ENCODE measurements at places on chromosomes 1 and 21.
A peak's percentile ranks its signal among the peaks of the same experiment; 100 is the strongest.

DNA sequence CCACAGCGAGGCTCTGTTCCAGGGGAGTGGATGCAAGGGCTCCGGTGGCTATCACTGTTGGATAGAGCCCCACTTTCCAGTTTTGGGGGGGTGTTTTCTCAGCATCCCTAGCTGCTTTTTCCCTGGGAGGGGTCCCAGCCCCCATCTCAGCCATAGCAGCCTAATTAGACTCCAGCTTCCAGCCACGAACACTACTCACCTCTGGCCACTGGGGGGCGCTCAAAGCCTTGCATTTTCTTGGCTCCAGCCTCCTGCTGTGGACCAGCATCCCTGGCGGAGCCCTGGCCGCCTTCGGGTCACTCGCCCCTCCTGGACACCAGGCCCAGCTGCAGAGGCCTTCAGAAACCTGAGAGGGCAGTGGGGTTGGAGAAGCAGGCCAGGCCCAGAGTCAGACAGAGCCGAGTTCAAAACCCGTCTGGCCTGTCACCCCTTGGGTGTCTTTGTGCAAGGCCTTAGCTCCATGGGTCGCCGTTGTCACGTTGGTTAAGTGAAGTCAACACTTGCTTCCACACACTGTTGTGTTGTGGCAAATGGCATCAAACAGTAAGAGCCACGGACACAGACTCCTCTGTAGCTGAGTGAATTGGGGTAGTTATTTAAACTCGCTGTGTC, 93.5 kb upstream of the ACTL8 start:
- peak; percentile 93 for DNase-seq

DNA sequence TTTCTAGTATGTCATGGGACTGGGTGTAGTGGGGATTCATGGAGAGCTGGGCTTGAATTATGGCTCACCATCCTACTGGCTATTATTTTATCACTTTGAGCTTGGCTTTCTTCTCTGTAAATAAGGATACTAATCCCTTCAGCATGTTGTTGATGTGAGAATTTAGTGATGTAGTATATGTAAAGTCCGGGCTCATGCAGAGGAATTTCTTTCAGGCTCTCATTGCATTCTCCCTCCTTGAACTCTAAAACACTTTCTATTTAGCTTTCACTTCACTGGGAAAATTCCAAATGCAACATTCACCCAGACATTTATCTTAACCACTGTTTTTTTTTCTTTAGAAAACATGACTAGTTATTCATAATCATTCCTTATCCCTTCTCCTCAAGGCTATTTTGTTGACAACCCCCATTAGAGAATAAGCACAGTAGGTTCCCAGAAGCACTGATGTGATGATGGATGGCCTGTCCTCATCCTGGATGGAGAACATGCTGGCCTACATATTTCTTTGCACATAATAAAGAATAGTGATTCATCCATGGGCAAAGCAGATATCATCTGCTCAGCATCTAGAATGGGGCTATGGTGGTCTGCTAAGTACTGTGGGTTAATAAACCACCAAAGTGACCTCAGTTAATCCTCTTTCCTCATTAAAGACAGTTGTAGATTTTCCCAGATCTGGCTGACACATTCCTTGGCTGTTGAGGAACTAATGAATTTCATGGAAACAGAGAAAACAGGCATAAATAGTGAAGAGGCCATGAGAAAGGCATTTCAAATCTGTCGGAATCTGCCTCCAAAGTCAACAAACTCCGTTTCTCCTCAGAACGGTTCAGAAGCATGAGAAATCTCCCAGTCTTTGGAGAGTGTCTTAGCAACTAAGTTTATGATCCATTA, 68.0 kb upstream of the CYP2J2 start:
- DNase-seq: no peak

- DNase-seq: no peak
Observed at GRCh38 chr1:165501970-165502348, 41.8 kb upstream of the LRRC52 start.

DNA sequence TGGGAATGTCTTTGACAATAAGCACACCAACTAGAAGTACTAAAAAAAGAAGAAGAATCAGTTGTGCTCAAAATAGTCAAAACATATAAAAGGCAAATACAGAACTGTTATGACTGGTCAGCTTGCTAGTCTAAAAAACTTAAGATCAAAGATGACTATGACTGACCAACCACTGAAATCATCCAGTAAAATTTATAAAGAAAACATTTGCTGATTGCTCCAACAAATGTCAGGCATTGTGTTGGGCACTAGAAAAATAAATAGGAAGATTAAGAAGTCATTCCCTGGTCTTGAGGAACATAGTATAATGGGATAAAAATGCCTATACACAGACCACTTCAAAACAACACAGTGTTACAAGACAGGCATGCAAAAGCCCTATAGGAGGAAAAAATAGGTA, 9.3 kb upstream of the ANGPTL3 start:
- DNase-seq: no peak

DNA sequence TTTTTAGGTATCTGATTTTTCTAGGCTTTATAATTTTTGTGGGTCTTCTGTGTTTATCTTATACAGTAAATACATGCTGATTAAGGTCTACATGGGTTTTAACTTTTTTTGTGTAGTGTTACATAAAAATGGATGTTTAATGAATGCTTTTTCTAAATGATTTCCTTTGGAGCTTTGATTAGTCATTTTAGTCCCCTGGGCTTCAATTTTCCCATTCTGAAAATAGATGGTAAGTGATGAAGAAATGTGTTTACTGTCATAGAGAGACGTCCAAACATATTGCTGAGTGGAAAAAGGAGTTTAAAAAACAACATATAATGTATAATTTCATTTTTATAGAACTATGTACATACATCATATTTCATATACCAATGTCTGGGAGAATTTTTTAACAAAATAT, 140.9 kb upstream of the HMCN1 start:
- no peak for DNase-seq

DNA sequence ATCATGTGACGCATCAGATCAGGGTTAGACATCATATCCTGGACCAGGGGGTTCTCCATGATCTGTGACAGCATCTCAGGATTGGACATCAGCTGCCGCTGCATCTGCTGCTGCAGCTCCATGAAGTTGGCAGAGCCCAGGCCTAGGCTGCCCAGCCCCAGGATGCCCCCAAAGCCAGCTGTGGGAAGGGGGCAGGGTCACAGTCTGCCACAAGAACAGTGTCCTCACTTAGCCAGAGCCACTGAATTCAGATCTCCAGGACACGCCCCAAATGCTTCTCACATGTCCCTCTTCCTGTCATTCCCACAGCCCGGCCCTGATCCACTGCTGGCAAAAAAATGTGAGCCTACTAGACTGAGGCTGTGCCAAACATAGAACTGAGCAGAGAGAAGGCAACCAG, 3.2 kb downstream of the UBQLN4 start:
- DNase-seq: no peak

DNA sequence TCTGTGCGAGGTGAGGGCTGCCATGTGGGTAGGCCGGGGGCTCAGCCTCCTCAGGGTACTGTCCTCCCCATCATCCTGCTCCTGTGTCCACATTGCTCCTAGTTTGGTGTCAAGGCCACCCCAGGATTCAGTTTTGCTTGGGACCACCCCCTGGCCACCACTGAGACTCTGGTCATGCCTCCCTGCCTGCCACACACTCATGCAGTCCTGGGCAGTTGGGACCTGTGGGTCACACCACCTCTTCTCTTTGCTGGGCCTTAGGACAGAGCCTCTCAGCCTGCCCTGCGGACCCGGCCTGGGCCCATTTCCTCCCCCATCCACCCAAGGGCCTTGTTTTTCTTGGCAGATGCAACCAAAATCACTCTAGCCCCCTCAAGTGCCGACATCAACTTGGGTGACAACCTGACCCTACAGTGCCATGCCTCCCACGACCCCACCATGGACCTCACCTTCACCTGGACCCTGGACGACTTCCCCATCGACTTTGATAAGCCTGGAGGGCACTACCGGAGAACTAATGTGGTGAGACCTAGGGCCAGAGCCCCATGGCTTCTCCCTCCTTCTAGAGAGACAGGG, 19.4 kb downstream of the TMEM81 start:
- DNase-seq: no peak

GRCh38 chr1:77511440-77511840, 171.0 kb downstream of the ZZZ3 start:
- no peak for DNase-seq

GRCh38 chr1:181106479-181106878, 18.0 kb downstream of the IER5 start:
- no peak for DNase-seq

GRCh38 chr21:41548781-41549180, 40.8 kb upstream of the TMPRSS2 start:
- DNase-seq: no peak

DNA sequence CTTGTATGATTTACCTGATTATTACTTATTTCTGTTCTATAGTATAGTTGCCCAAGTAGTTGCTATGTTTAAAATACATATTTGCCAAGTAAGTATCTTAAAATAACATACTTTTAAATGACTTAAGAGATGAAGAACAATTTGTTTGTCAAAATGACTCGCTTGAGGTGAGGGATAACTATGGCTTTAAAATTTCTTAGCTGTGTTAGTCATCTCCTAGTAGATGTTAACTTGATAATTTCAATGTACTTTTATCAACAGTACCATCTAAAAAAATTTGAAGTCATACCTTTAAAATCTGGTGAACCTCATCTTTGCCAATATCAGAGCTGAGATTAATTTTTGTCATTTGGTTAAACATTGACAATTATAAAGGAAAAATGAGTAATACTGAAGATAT, 37.7 kb downstream of the ODR4 start:
- no peak for DNase-seq

DNA sequence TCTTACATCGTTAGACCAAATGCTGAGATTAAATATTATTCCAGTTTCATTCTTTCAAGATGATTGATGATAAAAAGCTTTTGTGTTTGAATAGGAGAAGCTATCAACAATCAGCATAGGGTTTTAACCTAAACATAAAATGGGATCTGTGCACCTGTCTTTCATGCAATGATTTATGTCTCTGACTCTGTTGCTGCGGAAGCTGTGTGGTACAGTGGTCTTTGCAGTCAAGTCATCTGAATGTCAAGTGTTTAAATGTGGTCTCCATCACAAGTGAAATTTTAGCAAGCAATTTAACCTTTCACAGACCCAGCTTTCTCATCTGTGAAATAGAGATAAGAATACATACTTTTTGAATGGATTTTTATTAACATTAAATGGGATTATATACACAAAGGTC, 107.2 kb downstream of the PLPPR5 start:
- DNase-seq: no peak

DNA sequence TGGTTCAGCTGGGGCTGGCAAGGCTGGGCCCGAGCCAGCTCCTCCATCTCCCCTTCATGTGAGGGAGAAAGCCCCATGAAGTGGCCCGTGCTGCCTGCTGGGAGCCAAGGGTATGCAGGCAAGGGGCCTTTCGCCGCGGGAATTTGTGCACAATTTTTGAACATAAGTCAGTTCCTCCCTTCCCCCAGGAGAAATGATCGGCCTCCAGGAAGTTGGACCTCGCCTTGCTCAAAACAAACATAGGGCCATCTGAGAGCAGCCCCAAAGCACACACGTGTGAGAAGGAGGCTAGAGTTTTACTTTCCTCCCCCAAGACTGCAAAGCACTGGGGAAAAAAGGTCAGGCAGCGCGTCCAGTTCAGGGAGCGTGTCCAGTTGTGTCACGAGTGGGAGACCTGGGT, 64.7 kb downstream of the PRDM16 start:
- DNase-seq: no peak

DNA sequence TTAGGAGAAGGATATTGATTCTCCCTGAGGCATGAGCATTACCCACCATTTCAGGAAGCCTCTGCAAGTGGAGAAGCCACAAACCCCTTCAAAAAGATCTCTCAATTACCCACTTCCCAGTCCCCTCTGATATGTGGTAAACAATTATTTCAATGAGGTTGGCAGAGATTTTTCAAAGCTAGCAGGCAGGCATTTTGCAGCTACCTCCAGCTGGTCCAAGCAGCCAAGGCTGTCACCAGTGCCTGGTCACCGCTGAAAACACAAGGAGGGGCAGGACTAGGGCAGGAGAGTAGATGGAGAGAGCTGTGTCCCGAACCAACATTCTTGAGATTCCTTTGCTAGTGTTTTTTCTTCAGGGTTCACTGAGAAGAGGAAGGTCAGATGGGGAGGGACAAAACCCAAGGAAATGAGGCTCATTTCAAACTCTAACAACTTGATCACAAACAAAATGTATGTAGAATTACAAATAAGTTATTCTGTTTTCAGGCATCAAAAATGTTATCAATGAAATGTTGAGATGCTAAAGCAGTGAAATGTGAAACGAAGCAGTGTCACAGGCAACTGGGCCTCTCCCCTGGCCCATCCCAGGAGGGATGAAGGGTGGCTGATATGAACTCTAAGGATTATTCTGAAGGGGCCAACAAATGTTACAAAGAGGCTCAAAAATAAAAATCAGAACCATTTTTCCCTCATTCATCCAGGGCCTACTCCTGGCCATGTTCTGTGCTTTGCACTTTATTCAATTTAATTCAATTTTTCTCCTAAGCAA, 22.3 kb downstream of the APP start:
- DNase-seq: no peak

GRCh38 chr1:236137285-236137852, 5.0 kb upstream of the GPR137B start:
- no peak for DNase-seq

DNA sequence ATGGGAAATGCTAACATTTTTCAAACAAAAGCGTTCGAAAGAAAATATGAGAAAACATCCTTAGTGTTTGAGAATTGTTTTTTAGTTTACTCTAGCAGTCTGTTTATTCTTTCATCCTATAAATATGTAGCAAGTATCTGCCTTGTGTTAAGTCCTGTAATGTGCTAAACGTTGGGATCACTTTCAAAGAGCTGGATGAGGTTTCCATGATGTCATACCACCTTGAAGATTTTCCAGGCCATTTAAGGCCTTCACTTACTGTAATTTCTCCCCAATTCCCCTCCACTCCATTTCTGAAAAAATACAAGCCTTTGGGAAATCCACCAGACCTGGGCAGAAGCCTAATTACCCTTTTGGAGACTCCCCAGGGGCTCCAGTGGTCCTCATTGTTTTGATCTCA, 24.2 kb upstream of the CTBS start:
- DNase-seq: no peak

- peak; percentile 32 for DNase-seq
Observed at GRCh38 chr21:44699502-44700001, 2.6 kb downstream of the KRTAP10-12 start.

- peak; percentile 94 for DNase-seq
Observed at GRCh38 chr1:161132410-161133219, at the start of gene DEDD. DEDD (minus strand) TSS chr1:161132667; CDS start chr1:161124462, 8,205 bp downstream.

DNA sequence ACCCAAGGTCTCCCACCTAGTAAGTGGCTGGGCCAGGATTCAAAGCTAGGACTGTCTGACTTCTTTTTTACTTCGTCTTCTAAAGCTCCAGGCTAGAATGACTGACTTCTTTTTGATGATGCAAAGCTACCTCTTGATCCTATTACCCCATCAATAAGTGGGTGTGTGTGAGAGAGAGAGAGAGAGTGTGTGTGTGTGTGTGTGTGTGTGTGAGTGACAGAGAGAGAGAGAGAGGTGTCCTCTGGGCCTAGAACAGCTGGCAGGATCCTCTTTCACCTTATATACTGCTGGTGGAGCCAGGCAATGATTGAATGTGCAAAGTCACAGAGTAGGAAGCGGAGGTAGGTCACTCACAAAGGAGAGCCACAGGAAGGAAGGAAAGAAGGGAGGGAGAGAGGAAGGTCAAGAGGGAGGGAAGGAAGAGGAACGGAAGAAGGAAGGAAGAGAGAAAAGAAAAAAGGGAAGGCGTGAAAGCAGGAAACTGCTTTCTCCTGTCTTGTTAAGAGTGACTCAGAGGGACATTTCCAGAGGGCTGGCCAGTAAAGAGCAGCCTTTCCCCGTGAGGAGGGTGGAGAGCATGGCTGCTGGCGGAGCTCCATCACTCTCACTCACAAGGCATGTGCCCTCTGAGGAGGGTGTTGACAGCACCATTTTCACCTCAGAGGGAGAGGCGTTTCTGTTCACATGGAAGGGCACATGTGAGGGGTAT, 68.9 kb downstream of the CDC7 start:
- DNase-seq: no peak
